Naive thymus-derived CD4-positive, alpha-beta T cell (primary cell): ENCODE measurements at places on chromosomes 16 and 17. TPM values are rescaled to one million over a fixed set of nuclear protein-coding genes. Genes with fewer than 3 reads are reported as not detected.

Gene TBC1D3H
- polyA plus RNA-seq = not detected

DNA sequence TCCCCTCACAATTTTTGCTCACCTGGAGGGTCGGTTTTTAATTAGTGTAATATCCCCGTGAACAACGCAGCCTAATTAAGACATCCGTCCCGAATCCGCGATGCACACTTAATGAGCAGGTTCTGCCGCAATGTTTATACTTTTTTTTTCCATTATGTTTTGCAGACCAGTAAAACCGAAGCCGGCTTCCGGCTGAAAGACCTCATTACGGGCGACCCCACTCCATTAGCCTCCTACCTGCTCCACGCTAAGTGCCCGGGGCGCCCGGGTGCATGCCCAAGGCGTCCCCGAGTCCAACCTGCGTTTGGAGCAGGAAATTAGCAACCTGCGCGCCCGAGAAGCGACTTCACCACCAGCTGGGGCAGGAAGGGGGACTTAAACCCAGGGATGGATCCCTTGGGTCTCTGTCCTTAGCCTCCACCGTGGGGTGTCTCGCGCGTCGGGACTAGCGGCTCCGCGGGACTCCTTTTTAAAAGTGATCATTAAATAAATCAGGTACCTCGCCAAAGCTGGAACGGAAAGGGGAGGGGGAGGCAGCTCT lies 1.7 kb downstream of the RBFOX3 start:
- no peak for DNase-seq

Gene CIITA
- polyA plus RNA-seq = 0.27 TPM

DNA sequence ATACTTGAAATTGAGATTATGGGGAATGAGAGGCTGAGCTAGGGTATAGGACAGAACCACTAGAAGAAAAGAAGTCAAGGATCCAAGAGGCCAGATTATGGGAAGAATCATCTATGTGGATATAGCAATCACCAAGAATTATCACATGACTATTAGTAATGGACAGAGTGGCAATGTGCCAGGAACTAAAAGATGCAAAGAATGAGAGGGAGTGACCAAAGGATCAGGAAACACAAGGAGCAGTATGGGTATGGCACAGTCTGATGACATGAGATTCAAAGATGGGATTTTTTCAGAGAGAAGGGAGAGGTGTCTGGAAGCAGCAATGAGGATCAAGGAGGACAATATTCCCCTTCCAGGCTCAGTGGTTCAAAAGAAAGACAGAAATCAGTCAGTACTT lies 212.2 kb downstream of the AATF start:
- no peak for DNase-seq

- DNase-seq = no peak
Observed at GRCh38 chr17:10702574-10702973, 5.2 kb downstream of the ADPRM start.

DNA sequence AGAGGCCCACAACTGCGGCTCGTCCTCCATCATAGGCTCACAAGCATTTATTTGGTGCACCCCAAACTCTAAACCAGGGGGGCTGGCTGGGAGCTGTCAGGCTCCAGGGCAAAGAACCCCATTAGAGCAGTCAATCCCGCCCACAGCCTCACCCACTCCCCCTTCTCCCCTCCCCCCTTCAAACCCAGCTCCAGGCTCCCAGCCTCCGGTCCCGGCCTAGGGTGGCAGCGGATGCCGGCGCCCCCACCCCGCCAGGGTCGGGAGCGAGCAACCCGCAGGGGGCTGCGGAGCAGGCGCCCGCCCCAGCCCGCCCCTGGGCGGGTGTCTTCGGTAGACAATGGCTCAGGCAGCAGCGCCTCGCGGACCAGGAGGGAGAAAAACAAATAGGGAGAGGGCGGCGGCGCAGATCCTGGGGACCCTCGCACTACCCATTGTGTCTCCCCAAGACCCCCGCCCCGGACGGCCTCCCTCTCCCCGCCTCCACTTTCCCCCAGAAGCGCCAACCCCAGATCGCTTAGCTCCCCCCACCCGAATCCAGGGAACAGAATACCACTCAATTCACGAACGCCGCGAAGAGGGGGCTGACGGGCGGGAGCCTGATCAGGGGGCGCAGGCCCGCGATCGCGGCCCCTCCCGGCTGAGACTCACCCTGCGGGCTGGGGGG lies 572 bp downstream of the FAM171A2 start:
- DNase-seq = peak; percentile 15

Gene ZSCAN10
- 0.35 TPM for polyA plus RNA-seq

DNA sequence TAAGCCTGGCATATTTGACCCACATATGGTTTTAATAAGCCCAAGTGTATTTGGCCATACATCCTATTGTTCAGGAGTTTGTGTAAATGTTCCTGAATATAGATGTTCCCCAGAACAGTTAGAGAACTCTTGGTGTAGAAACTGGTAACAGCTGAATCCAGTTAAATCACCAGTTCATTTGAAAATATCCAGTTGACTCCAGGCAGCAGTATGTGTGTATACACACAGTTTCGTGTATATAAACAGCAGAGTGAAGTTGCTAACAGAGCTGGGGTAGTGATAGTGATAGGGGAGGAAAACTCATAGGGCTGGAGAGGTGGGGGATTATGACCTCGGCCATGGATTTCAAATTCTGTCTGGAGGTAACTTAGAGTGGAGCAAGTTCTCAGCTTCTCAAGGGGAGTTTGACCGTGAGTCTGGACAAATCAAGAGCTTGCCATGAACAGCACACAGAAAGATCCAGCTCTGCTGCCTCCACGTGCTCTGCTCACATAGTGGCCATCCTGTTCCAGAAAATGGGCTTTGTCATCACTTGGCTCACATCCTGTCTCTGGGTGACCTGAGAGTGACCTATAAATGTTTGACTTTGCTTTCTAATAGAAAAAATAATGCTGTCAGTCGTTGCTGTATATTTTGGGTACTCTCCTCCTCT lies 30.6 kb upstream of the MMD start:
- no peak for DNase-seq

GRCh38 chr16:55294931-55295342 lies 29.1 kb upstream of the IRX6 start:
- DNase-seq = no peak

DNA sequence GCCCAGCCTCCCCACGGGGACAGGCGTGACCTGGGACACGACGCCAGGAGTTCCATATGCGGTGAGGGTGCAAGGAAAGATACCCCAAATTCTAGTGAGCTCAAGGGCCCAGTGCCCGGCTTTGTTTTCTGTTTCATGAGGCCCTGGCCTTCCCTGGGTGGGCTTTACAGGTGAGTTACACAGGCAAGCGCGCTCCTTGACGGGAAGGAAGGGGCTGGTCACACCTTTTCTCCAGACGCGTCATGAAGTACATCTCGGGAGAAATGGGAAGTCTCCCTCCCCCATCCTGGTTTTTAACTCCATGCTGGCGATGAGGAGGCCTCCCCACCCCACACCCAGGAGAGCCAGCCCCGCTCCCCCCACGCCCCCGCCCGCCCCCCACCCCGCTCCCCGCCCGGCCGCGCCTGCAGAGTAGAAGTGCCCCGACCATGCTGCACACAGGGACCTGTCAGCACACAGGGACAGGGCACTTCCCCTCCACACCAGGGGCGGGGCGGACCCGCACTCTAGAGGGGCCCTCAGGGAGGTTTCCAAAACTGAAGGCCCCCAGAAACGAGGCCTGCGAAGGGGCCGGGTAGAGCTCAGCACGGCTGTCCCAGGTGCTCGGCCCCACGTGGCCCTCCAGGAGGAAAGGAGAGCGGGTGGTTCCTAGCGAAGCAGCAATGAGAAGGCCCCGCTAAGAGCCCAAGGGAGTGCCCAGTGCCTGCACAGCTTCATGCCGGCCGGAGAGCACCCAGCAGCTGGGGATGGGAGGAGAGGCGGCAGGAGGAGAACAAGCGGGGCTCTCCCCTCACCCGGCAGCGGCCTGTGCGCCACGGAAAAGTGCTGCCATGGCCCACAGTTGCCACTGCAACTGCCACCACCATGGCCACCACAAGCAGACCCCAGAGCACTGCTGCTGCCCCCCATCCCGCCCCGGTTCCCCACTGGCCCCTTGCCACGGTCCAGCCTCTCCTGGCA lies 7.7 kb downstream of the CYB561 start:
- DNase-seq = no peak

Gene FBXW10
- polyA plus RNA-seq = not detected

DNA sequence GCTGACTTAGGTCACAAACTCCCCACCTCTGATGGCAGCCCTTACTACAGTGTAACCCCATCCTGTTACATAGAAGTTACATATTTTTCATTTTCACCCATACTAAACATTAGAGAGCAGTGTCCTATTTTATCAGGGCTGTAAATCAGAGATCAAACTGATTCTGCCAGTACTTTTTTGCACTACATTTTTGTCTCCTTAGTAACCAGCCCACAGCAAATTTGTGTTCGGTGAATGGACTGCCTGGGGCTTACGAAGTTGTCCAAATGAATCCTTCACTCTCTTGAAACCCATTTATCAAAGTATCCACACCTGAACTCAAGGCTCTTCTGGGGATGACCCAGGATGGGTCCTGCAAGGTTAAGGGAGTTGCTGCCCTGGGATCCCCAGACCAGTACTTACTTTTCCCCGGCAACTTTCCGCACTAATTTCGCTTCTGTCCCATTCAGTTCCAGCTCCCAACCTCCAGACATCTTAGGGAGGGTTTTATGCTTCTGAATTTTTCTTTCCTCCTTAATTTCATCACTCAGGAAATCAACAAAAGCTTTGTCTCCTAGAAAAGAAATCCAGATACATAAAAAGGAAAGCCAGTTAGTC lies 1.1 kb downstream of the C1QBP start:
- no peak for DNase-seq

GRCh38 chr16:21717608-21718007 lies 53.8 kb downstream of the OTOA start:
- DNase-seq = no peak

Gene RAB37
- polyA plus RNA-seq = 30.7 TPM

DNA sequence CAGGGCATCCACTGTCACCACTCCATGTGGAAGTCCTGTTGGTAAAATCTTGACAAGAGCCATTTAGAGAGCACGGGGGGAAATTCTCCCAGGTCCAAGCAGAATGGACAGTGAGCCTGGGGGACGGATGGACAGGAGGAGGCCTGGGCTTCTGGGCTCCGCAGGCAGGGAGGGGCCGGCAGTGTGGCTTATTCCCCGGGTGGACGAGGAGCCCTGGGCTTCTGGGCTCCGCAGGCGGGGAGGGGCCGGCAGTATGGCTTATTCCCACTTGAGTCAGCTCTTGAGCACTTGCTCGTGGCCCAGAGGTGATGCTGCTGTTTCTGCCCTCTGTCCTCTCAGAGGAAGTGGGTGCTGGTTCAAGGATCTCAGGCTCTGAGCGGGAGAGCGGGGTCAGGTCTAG lies 22.2 kb upstream of the RPL13 start:
- no peak for DNase-seq

- DNase-seq = peak; percentile 73
Observed at GRCh38 chr16:85819245-85819644, 19.8 kb downstream of the COX4I1 start.

GRCh38 chr17:81511554-81511803 lies 1.1 kb downstream of the ACTG1 start:
- DNase-seq = peak; percentile 25

Gene MYH3
- 1.8 TPM for polyA plus RNA-seq

Gene SCARF1
- polyA plus RNA-seq = not detected

DNA sequence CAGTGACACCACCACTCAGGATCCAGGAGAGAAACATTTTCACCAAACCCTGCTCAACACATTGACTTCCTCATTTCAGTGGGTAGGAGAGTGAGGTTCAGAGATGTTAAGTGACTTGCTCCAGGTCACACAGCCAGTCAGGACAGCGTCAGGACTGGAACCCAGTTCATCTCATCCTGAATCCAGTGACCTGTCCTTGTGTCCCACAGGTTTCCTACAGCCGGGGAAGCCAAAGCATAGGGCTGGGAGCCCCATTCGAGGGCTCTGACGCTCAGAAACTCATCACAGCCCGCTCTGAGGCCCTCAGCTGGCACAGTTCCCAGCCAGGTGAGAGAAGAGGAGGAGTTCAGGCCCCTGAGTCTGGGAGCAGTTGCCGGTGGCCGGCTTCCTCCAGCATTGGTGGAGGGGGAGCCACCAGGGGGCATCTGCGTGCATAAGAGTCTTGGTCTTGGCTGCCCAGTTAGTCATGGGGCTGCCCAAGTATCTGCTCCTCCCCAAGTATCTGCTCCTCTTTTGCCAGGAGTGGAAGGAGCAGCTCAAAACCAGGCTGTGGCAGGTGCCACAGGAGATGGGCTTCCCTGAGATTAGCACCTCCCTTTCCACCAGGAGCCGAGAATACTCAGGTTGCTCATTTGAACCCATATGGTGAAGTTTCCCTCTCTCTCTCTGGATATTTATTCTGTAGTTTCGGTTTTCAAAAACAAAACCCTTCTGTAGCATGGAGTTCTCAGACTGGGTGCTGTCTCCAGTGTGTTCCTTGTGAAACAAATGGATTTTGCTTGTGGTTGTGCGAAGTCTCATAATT lies 56.0 kb downstream of the TNFRSF13B start:
- DNase-seq = no peak

- no peak for DNase-seq
Observed at GRCh38 chr17:27968206-27968732, 74.2 kb upstream of the NLK start.
